CD8-positive, alpha-beta T cell (primary cell): ENCODE measurements at places on chromosomes 3 and 15.

DNA sequence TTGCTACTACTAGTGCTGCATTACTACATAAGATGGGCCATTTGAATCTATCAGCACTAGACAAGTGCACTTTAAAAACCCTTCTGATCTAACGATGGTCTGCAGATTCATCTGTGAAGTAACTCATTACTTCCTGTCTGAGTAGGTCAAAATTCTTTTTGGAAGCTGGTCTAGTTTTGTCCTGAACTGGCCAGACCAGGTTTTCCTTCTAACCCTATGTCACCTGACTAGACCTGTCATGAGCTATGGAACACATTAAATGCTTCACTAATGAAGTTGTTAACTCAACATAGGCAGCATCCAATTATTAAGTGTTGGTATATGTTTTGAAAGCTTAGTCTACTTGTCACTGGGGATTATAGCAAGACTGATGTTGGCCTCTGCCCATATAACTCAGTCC is 10.1 kb upstream of the RBM5 start:
- DNase-seq, result no peak

- no peak for DNase-seq
Measured at GRCh38 chr3:148528024-148528423, 169.7 kb upstream of the AGTR1 start.

DNA sequence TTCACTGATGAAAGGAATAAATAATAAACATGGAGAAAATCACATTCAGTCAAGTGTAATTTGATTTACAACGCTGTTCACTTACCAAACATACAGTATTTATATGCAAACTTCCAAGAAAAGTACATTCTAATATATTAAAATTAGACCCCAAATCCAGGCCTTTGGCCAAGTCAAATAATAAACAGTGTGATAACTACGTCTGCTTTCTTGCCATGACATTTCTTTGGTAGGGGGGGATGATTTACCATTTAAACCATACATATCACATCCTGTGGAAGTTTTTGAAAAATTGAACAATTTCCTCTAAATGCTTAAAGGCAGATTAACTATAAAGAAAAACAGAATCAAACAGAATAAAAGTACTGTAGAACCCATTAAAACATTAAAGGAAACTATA is 368.2 kb upstream of the WNT5A start:
- DNase-seq, result no peak

DNA sequence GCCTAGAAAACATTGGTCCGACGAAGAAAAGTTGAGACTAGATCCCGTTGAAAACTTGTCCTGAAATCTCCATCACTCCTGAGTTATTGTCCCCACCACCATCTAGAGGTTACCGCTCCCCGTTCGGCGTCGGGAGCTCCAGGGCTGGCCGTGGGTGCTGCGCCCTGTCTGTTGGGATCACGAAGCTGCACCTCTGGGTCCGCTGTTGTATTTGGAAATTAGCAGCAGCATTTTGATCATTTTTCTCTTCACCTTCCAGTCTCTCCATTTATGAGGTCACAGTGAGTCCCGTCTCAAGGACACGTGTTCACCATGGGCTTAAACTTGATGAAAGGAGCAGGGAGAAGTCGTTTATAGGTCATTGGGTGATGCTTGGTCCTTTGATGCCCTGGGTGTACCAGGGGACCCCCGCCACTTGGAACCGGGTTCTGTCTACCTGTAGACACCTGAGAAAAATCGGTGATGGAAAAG is 565 bp downstream of the MANF start:
- DNase-seq, result no peak

- no peak for DNase-seq
Measured at GRCh38 chr3:124246376-124246775, 254.5 kb upstream of the ROPN1 start.

- DNase-seq, result no peak
Measured at GRCh38 chr15:70535955-70536338, 227.4 kb downstream of the UACA start.

GRCh38 chr3:153767601-153768560 is 353.3 kb upstream of the ARHGEF26 start:
- no peak for DNase-seq

DNA sequence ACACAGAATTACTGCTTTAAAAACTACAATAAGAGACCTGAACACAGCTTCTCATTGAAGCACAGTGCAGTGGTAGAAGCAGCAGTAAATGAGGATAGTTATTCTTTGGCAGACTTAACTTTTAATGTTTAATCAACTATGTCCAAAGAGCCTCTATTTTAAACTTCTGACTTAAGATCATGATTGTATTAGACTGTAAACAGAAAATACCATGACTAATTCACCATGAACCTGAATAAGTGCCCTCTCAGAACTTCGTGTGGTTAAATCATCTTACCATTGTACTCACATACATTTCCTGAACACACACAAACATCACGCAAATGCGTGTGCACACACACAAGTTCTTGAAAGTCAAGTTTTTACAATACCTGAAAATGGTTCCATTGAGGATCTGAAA is 13.9 kb downstream of the CEP152 start:
- no peak for DNase-seq

GRCh38 chr3:149845570-149846244 is 32.7 kb downstream of the RNF13 start:
- DNase-seq, result no peak
